ENCODE measurements at places on chromosomes 1 and 21.

DNA sequence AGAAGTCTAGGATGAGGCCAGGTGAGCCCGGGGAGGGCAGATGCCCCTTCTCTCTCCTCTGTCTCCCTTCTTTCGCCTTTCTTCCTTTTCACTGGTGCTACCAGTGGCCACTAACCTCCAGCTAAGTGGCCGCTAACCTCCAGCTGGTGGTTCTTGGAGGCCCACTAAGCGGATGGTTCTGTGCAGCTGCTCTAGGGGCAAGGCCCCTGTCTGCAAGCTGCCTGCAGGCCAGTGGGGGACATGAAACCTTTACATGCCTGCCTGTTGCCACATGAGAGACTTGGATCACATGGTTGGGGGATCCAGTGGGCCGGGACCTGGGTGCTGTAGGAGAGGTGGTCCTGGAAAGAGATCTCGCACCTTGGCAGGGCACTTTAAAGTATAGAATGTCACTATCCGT lies 17.7 kb downstream of the IKBKE start:
- DNase-seq, result no peak

- no peak for DNase-seq
Measured at GRCh38 chr1:91490501-91490900, 10.2 kb upstream of the CDC7 start.

- no peak for DNase-seq
Measured at GRCh38 chr1:223835754-223836153, 10.0 kb downstream of the TP53BP2 start.

DNA sequence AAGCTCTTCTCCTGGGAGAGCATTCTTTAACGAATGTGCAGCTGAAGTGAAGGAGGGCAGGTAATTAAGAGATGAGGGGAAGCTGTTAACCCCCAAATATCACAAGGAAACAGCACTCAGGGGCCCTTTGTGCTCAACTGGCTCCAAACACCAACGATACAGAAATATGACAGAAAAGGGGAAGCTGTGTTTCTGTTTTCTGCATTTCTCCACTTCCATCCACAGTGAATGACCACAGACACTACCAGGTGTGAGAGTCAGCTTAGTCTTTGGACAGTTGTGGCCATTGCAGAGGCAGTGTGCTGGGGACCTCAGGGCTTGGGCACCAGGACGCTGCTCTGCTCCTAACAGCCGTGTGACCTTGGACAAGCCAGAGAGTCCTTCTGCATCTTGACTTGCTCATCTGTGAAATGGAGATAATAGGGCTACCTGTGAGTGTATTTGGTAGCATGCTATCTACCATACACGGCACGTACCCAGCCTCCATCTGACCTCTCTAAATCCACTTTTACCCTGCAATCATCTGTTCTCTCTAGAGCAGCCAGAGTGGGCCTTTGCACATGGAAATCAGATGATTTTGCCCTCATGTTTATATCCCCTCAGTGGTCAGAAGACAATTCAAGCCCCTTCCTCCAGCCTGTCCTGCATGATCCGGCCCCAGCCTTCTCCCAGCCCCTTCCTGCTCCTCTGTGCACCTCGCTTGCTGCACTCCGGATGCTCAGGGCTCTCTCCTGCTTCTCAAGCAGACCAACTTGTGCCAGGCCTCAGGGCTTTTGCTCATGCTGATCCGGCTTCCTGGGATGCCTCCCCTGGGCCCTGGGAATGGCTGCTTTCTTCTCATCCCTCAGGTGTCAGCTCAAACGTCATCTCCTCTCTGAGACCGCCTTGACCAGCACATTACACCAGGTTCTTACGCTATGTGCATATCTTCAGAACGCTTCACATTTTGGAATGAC lies 4.7 kb upstream of the TINAGL1 start:
- DNase-seq, result no peak

DNA sequence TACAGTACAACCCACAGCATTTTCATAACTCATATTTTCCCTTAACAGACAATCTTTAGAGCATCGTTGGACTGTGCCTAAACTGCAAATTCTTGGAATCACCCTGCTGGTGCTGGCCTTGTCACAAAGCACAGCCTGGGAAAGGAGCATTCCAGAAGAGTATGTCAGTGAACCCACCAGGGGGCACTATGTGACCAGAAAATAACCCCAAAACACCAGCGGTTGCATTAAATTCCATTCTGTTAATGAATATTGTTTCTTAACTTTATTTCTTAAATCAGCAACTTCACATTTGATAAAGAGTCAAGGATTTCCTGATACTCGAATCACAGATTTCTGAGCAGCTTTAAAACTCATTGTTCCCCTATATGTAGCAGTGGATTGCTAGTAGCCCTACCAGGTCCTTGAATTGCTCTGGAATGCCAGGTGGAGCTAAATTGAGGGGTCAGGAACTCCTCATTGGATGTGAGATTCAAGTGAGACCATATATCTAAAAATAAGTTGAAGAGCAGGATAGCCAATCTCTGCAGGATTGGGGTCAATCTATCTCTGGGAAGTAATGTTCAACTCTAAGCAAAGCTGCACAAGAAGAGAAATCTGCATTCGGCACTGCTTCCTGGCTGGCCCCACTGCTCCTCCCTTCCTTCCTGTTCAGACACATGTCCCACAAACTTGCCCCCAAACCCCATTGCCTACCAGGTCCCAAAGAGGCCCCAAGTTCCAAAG lies 12.7 kb upstream of the RAB4A start:
- DNase-seq, result no peak

GRCh38 chr1:101250656-101251272 lies 13.9 kb downstream of the S1PR1 start:
- DNase-seq, result no peak

DNA sequence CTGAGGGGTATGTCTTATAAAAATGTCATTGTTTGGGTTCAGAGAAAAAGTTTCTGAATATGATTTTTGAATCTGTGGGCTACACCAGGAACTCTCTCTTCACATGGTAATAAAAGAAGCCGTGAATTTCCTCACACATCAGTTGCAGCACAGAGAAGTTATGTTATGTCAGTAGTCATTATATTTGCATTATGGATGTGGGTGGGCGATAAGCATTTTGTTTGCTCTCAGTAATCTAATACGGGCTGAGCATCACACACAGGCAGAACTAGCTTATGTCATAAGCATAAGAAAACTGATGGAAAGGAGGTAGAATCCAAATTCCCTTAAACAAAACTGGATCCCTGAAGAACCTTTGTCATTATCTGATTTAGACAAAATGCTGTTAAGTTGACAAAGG lies 70.8 kb downstream of the PRDM2 start:
- no peak for DNase-seq
